ENCODE measurements at places on chromosomes 3 and 15.

GRCh38 chr15:92205255-92205739 lies 188.4 kb upstream of the ST8SIA2 start:
- H3K36me3 ChIP-seq: no peaks in the 10 kb centered on the region
- H3K27me3 ChIP-seq: peaks cover 12% of the 10 kb centered on the region
- ATAC-seq: no peak

DNA sequence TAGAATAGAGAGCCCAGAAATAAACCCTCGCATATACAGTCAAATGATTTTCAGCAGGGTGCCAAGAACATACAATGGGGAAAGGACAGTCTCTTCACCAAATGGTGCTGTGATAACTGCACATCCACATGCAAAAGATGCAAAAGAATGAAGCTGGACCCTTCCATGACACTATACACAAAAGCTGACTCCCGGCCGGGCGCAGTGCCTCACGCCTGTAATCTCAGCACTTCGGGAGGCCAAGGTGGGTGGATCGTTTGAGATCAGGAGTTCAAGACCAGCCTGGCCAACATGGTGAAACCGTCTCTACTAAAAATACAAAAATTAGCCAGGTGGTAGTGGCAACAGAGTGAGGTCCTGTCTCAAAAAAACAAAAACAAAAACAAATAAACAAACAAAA lies 43.2 kb upstream of the IQSEC1 start:
- H3K27ac ChIP-seq: no peak overlapping the region
- H3K4me3 ChIP-seq: no peak overlapping the region
- no peaks in the 10 kb centered on the region for H3K4me1 ChIP-seq
- no peak for ATAC-seq
- H3K36me3 ChIP-seq: no peaks in the 10 kb centered on the region
- peaks cover 52% of the 10 kb centered on the region for H3K27me3 ChIP-seq

DNA sequence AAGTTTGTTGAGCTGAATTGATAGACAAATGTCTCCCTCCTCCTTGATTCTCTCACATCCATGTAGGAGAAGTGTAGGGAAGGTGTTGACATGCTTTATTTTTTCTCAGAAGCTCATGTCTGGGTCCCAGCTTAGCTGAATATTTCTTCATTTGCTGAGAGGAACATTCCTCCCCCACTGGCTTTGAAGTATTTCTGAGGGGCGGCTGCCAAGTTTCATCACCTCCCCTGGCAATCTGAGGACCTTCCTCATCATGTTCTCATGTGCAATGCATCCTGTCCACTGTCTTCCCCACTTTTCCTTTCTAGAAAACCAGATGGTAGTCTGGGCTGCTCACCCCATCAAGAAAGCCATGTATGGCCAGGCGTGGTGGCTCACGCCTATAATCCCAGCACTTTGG lies 168.9 kb upstream of the RGMA start:
- no peak overlapping the region for H3K4me3 ChIP-seq
- no peaks in the 10 kb centered on the region for H3K36me3 ChIP-seq

DNA sequence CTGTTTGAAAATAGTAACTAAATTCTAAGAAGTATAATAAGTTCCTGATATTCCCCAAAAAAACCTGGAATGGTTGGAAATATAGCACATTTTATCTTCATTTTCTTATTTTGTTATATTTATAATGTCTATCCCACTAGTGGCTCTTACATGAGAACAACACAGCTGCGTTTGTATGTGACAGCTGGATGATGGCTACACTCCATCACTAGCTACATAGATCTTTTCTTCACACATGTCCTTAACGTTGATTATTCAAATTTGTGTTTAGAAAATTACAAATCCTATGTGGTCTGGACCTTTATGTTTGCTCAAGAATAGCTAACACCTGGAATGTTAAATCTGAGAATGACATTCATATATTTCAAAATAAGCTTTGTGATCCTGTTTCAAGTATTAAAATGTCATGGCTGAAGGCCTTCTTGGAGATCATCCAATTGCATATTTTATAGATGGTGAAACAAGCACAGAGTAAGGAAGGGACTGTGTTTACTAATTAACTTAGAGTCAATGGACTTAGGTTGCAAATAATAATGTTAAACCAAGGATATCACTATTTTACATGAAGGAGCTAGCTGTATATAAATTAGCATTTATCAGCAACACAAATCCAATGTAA lies 60.8 kb downstream of the ATP13A5 start:
- no peaks in the 10 kb centered on the region for H3K4me1 ChIP-seq
- no peaks in the 10 kb centered on the region for H3K36me3 ChIP-seq
- ATAC-seq: no peak
- no peak overlapping the region for H3K4me3 ChIP-seq
- H3K27ac ChIP-seq: no peak overlapping the region

- peak overlapping the region; percentile 82 for H3K27ac ChIP-seq
- no peak overlapping the region for H3K4me3 ChIP-seq
- no peaks in the 10 kb centered on the region for H3K27me3 ChIP-seq
- peaks cover 55% of the 10 kb centered on the region for H3K4me1 ChIP-seq
- ATAC-seq: peak; percentile 42
These were observed 95.1 kb downstream of the LRIG1 start for GRCh38 chr3:66405701-66406091.

- H3K27ac ChIP-seq: no peak overlapping the region
- H3K27me3 ChIP-seq: no peaks in the 10 kb centered on the region
- H3K4me3 ChIP-seq: no peak overlapping the region
- H3K4me1 ChIP-seq: peaks cover 7% of the 10 kb centered on the region
These were observed 4.1 kb downstream of the OSBPL11 start for GRCh38 chr3:125591116-125591760.

- no peak overlapping the region for H3K27ac ChIP-seq
- H3K4me1 ChIP-seq: no peaks in the 10 kb centered on the region
- ATAC-seq: no peak
- H3K27me3 ChIP-seq: no peaks in the 10 kb centered on the region
- H3K4me3 ChIP-seq: no peak overlapping the region
These were observed 244.7 kb upstream of the ST8SIA2 start for GRCh38 chr15:92149029-92149428.

- no peak overlapping the region for H3K27ac ChIP-seq
- ATAC-seq: no peak
- H3K4me1 ChIP-seq: peaks cover 8% of the 10 kb centered on the region
- no peak overlapping the region for H3K4me3 ChIP-seq
These were observed 193.5 kb upstream of the ICE2 start for GRCh38 chr15:60672400-60672799.

DNA sequence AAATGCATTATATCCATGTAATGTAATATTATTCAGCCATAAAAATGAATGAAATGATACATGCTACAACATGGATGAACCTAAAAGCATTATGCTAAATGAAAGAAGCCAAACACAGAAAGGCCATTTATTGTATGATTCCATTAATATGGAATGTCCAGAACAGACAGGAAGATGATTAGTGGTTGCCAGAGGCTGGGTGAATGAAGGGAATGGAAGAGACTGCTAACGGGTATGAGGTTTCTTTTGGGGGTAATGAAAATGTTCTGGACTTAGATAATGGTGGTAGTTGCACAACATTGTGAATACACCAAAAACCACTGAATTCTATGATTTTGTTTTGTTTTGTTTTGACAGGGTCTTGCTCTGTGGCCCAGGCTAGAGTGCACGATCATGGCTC lies 61.6 kb upstream of the MAP4 start:
- ATAC-seq: no peak
- H3K27ac ChIP-seq: no peak overlapping the region
- H3K27me3 ChIP-seq: no peaks in the 10 kb centered on the region

- no peaks in the 10 kb centered on the region for H3K27me3 ChIP-seq
- no peak for ATAC-seq
- H3K4me1 ChIP-seq: no peaks in the 10 kb centered on the region
- H3K36me3 ChIP-seq: no peaks in the 10 kb centered on the region
- H3K4me3 ChIP-seq: no peak overlapping the region
These were observed 114.2 kb upstream of the AZI2 start for GRCh38 chr3:28462866-28463265.

DNA sequence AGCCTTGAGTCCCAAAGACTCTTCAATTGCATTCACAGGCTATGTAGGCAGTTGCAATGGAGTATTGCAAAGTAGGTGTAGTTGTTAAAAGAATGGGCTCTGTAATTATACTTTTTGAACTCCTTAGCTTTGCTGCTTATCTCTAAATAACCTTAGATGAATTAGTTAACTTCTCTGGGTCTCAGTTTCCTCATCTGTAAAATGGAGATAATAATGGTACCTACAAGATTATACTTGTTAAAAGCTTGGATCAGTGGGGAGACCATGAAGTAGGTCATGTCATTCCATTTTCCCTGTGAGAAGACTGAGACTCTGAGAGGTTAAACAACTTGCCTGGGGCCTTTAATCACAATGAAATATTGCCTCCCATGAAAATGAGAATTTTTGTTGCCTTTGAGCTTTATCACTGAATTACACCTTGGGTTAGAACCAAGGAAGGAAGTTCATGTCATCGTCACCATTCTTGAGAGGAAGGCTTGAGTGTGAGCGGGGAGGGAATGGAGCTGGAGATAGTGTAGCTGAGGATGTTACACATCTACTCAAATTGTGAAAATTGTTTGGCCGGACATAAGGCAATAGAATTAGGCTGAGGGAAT lies 38.1 kb downstream of the CTDSPL start:
- H3K36me3 ChIP-seq: no peaks in the 10 kb centered on the region
- H3K27ac ChIP-seq: no peak overlapping the region
- no peaks in the 10 kb centered on the region for H3K27me3 ChIP-seq
- H3K4me3 ChIP-seq: no peak overlapping the region
- no peak for ATAC-seq

GRCh38 chr15:79401301-79401700 lies 30.8 kb upstream of the MINAR1 start:
- no peaks in the 10 kb centered on the region for H3K4me1 ChIP-seq
- no peak for ATAC-seq
- H3K4me3 ChIP-seq: no peak overlapping the region
- no peaks in the 10 kb centered on the region for H3K36me3 ChIP-seq
- no peak overlapping the region for H3K27ac ChIP-seq

GRCh38 chr3:127328421-127328820 lies 40.6 kb upstream of the PRR20G start:
- no peaks in the 10 kb centered on the region for H3K36me3 ChIP-seq
- H3K27ac ChIP-seq: no peak overlapping the region
- H3K4me1 ChIP-seq: no peaks in the 10 kb centered on the region
- H3K4me3 ChIP-seq: no peak overlapping the region
- peaks cover 29% of the 10 kb centered on the region for H3K27me3 ChIP-seq

- H3K36me3 ChIP-seq: no peaks in the 10 kb centered on the region
- ATAC-seq: no peak
- peaks cover 10% of the 10 kb centered on the region for H3K4me1 ChIP-seq
- H3K27ac ChIP-seq: no peak overlapping the region
- H3K27me3 ChIP-seq: no peaks in the 10 kb centered on the region
These were observed 25.7 kb downstream of the AMOTL2 start for GRCh38 chr3:134348524-134348923.

- no peak overlapping the region for H3K27ac ChIP-seq
- H3K27me3 ChIP-seq: peaks cover 19% of the 10 kb centered on the region
- H3K4me3 ChIP-seq: no peak overlapping the region
- no peaks in the 10 kb centered on the region for H3K36me3 ChIP-seq
These were observed 43.0 kb upstream of the SEC13 start for GRCh38 chr3:10363935-10364334.

GRCh38 chr15:100778831-100779288 lies 100.8 kb upstream of the ALDH1A3 start:
- H3K4me3 ChIP-seq: no peak overlapping the region
- no peaks in the 10 kb centered on the region for H3K36me3 ChIP-seq
- H3K27ac ChIP-seq: no peak overlapping the region
- no peak for ATAC-seq
- no peaks in the 10 kb centered on the region for H3K4me1 ChIP-seq
- peaks cover 36% of the 10 kb centered on the region for H3K27me3 ChIP-seq

DNA sequence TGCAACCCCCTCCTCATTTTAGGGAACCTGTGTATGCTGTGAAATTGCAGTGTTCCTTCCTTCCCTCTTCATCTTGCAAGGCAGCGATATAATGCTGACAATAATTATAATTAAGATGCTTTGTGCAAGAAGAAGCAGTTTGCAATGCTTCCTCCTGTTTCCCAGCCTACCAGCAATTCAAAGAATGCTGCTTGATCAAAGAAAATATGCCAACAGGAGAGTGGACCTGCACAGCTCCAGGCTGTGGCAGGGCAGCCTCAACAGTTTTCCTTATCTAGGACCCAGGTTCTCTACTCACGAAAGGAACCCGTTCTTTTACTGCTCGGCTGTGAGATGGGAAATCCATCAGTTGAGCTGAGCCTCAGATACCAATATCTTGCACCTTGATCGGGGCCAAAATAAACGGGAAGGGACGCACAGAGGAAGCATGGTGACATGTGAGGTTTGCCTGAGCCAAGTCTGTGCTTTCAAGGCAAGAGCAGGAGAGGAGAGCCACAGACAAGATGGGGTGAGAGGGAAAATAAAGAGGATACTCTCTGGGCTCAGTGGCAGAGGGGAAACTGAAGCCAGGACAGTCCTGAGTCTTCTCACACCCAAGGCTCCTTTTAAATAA lies 22.6 kb upstream of the LRTM1 start:
- H3K4me1 ChIP-seq: peaks cover 16% of the 10 kb centered on the region
- H3K36me3 ChIP-seq: no peaks in the 10 kb centered on the region
- no peak for ATAC-seq
- no peaks in the 10 kb centered on the region for H3K27me3 ChIP-seq
- no peak overlapping the region for H3K27ac ChIP-seq

DNA sequence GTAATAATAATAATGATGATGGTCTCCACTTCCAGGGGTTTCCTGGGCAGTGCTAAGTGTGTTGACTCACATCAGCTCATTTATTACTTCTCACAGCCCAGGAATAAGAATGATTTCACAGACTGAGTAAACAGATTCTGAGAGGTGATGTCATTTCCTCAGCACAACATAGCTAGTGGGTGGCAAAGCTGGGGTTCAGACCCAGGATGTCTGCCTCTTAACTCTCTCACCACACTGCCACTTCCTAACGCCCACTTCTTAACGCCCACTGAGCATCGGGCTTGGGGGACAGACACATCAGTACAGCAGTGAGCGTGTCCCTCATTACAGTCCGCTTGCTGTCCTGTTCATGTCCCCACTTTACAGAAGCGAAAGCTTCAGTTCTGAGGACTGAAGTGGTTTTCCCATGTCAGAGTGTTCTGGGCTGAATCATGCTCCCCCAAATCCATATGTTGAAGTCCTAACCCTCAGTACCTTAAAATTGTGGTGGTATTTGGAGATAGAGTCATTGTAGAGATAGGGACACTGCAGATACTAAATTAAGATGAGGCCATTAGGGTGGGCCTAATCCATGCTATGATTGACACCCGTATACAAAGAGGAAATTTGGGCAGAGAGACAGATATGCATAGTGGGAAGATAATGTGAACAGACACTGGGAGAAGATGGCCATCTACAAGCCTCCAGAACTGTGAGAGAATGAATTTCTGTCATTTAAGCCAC lies 68.0 kb downstream of the ATP2B2 start:
- H3K27me3 ChIP-seq: no peaks in the 10 kb centered on the region
- no peaks in the 10 kb centered on the region for H3K4me1 ChIP-seq
- H3K36me3 ChIP-seq: no peaks in the 10 kb centered on the region
- no peak overlapping the region for H3K27ac ChIP-seq

GRCh38 chr15:63463036-63463435 lies 41.4 kb upstream of the USP3 start:
- H3K27ac ChIP-seq: peak overlapping the region; percentile 5
- no peak overlapping the region for H3K4me3 ChIP-seq
- H3K4me1 ChIP-seq: no peaks in the 10 kb centered on the region
- ATAC-seq: no peak

GRCh38 chr3:58346368-58346767 lies 13.7 kb downstream of the PXK start:
- no peak overlapping the region for H3K4me3 ChIP-seq
- H3K27ac ChIP-seq: no peak overlapping the region
- no peaks in the 10 kb centered on the region for H3K27me3 ChIP-seq
- no peaks in the 10 kb centered on the region for H3K4me1 ChIP-seq
- H3K36me3 ChIP-seq: peaks cover 3% of the 10 kb centered on the region
